Adrenal gland (tissue), 19 donors: ENCODE measurements at places on chromosomes 4 and X.

- no peaks in the 10 kb centered on the region for H3K36me3 ChIP-seq
- no peak overlapping the region for H3K27ac ChIP-seq
- no peaks in the 10 kb centered on the region for H3K27me3 ChIP-seq
- no peak overlapping the region for H3K4me3 ChIP-seq
- H3K4me1 ChIP-seq = no peaks in the 10 kb centered on the region
These were observed 14.2 kb upstream of the MID1 start for GRCh38 chrX:10634392-10635161.

GRCh38 chr4:146814750-146815149, 130.9 kb downstream of the TTC29 start:
- no peak for DNase-seq
- H3K36me3 ChIP-seq = no peaks in the 10 kb centered on the region
- H3K4me3 ChIP-seq = no peak overlapping the region
- no peaks in the 10 kb centered on the region for H3K27me3 ChIP-seq
- no peaks in the 10 kb centered on the region for H3K4me1 ChIP-seq

- H3K27me3 ChIP-seq = no peaks in the 10 kb centered on the region
- no peaks in the 10 kb centered on the region for H3K4me1 ChIP-seq
- DNase-seq = no peak
- no peak overlapping the region for H3K4me3 ChIP-seq
These were observed 850.6 kb downstream of the CENPC start for GRCh38 chr4:66694739-66695138.

GRCh38 chr4:151771664-151772063, 10.9 kb upstream of the GATB start:
- no peaks in the 10 kb centered on the region for H3K36me3 ChIP-seq
- no peaks in the 10 kb centered on the region for H3K4me1 ChIP-seq

GRCh38 chr4:36241771-36242170, 2.5 kb downstream of the ARAP2 start:
- H3K36me3 ChIP-seq = no peaks in the 10 kb centered on the region
- H3K4me1 ChIP-seq = no peaks in the 10 kb centered on the region
- peak overlapping the region; percentile 74 for H3K4me3 ChIP-seq
- no peak overlapping the region for H3K27ac ChIP-seq
- no peak for DNase-seq

GRCh38 chrX:78886550-78886949, 58.6 kb upstream of the P2RY10 start:
- no peaks in the 10 kb centered on the region for H3K4me1 ChIP-seq
- no peak overlapping the region for H3K4me3 ChIP-seq
- no peak for DNase-seq
- no peaks in the 10 kb centered on the region for H3K36me3 ChIP-seq
- no peak overlapping the region for H3K27ac ChIP-seq

- no peaks in the 10 kb centered on the region for H3K27me3 ChIP-seq
- no peak overlapping the region for H3K27ac ChIP-seq
- H3K36me3 ChIP-seq = no peaks in the 10 kb centered on the region
- no peaks in the 10 kb centered on the region for H3K4me1 ChIP-seq
- DNase-seq = no peak
These were observed 316.8 kb downstream of the HS3ST1 start for GRCh38 chr4:11111876-11112275.

- peaks cover 4% of the 10 kb centered on the region for H3K4me1 ChIP-seq
- H3K36me3 ChIP-seq = no peaks in the 10 kb centered on the region
- peak overlapping the region; percentile 40 for H3K4me3 ChIP-seq
- H3K27ac ChIP-seq = peak overlapping the region; percentile 95
These were observed 772 bp downstream of the EOLA1 start for GRCh38 chrX:149541521-149542047.

GRCh38 chrX:17550011-17550410, 175.0 kb downstream of the NHS start:
- no peaks in the 10 kb centered on the region for H3K36me3 ChIP-seq
- H3K27ac ChIP-seq = no peak overlapping the region
- no peak for DNase-seq
- H3K27me3 ChIP-seq = no peaks in the 10 kb centered on the region
- H3K4me3 ChIP-seq = no peak overlapping the region

DNA sequence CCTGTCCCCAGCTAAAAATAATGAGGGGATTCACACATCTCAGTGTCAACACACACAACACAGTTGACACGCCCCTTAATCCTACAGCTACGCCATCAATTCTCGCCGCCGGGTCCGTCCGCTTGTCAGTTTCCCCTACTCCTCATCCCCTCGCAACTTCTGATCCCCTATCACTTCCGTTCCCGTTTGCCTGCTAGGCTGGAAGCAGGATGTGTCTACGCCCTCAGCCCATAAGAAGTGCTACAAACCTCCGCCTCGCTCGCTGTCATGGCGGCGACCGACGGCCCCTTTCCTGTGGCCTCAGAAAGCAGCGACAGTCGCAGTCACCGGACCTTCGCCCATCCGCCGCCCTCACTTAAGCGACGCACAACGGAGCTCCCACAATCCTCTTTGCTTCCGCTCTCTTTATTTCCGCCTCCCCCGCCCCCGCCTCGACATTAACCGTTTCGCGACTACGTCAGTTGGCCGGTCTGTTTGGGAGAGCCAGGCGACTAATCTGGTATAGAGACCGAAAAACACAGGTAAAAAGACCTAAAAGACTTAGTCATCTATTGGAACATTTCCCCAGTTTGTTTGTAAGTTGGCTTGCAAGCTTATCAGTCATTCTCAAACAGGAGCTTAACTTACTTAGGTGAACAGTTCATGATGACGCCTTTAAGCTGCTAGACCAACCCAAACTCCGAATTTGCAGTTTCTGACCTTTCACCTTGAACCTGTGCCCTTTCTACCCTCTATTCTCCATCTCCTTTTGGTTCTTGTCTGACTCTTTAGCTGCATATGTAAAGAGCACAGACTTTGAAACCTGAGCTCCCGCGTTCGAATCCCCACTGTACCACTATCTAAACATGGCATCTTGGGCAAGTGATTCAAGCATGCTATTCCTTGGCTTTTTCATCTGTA, at the start of gene SLC25A53:
SLC25A53 (minus strand) TSS at position 380 of the 900 bp plus-strand sequence. CDS start 51,752 bp downstream, outside the sequence.
- no peaks in the 10 kb centered on the region for H3K36me3 ChIP-seq
- peak within 1 kb of the TSS; percentile 92 for H3K27ac ChIP-seq
- peak within 1 kb of the TSS; percentile 68 for H3K4me3 ChIP-seq
- peak; percentile 78 for DNase-seq
- no peaks in the 10 kb centered on the region for H3K27me3 ChIP-seq

GRCh38 chr4:155966171-155966570, 12.5 kb upstream of the CTSO start:
- no peak for DNase-seq
- no peak overlapping the region for H3K4me3 ChIP-seq
- no peaks in the 10 kb centered on the region for H3K4me1 ChIP-seq
- H3K27me3 ChIP-seq = peaks cover 4% of the 10 kb centered on the region

- H3K27ac ChIP-seq = no peak overlapping the region
- peak; percentile 9 for DNase-seq
- H3K36me3 ChIP-seq = peaks cover 24% of the 10 kb centered on the region
- H3K4me1 ChIP-seq = peaks cover 3% of the 10 kb centered on the region
- H3K4me3 ChIP-seq = no peak overlapping the region
These were observed 17.6 kb downstream of the GAK start for GRCh38 chr4:914531-914930.

DNA sequence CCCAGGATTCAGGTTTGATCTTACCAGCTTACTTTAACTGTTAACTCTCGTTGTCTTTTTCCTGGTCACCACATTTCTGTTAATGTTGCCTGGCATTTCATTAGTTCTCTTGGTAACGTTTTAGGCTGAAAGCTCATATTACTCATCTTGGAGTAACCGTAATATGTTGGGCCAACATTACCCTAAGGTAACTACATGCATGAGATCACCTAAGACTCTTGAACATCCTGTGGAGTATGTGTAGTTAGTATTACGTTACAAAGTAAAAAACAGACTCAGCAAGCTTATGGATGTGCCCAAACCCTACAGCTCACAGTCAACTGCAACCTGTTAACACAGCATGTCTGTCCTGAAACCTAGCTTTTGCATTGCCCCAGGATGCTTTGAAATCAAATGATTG, 203.3 kb upstream of the HS3ST1 start:
- H3K27ac ChIP-seq = no peak overlapping the region
- no peak for DNase-seq
- no peaks in the 10 kb centered on the region for H3K36me3 ChIP-seq
- H3K4me1 ChIP-seq = no peaks in the 10 kb centered on the region
- no peaks in the 10 kb centered on the region for H3K27me3 ChIP-seq

- DNase-seq = peak; percentile 79
- no peak overlapping the region for H3K27ac ChIP-seq
- no peaks in the 10 kb centered on the region for H3K27me3 ChIP-seq
- no peak overlapping the region for H3K4me3 ChIP-seq
These were observed 27.5 kb downstream of the CCDC149 start for GRCh38 chr4:24885342-24885741.

- H3K27ac ChIP-seq = no peak overlapping the region
- no peaks in the 10 kb centered on the region for H3K27me3 ChIP-seq
- no peak overlapping the region for H3K4me3 ChIP-seq
- no peaks in the 10 kb centered on the region for H3K36me3 ChIP-seq
- no peaks in the 10 kb centered on the region for H3K4me1 ChIP-seq
- no peak for DNase-seq
These were observed 14.2 kb downstream of the C4orf33 start for GRCh38 chr4:129109965-129110824.

GRCh38 chr4:76736414-76736813, 161.5 kb downstream of the SOWAHB start:
- DNase-seq = no peak
- no peaks in the 10 kb centered on the region for H3K36me3 ChIP-seq
- peaks cover 3% of the 10 kb centered on the region for H3K4me1 ChIP-seq
- H3K4me3 ChIP-seq = no peak overlapping the region
- no peak overlapping the region for H3K27ac ChIP-seq
- H3K27me3 ChIP-seq = no peaks in the 10 kb centered on the region

GRCh38 chr4:2800691-2801596, 8.1 kb downstream of the SH3BP2 start:
- H3K4me3 ChIP-seq = no peak overlapping the region
- H3K27me3 ChIP-seq = no peaks in the 10 kb centered on the region
- DNase-seq = peak; percentile 86
- peaks cover 30% of the 10 kb centered on the region for H3K4me1 ChIP-seq
- peak overlapping the region; percentile 86 for H3K27ac ChIP-seq

- H3K4me1 ChIP-seq = no peaks in the 10 kb centered on the region
- no peak for DNase-seq
- H3K27ac ChIP-seq = no peak overlapping the region
- no peak overlapping the region for H3K4me3 ChIP-seq
- no peaks in the 10 kb centered on the region for H3K36me3 ChIP-seq
These were observed 16.7 kb upstream of the RBM41 start for GRCh38 chrX:107135049-107135964.

- no peak for DNase-seq
- H3K4me3 ChIP-seq = no peak overlapping the region
- H3K4me1 ChIP-seq = no peaks in the 10 kb centered on the region
- no peaks in the 10 kb centered on the region for H3K36me3 ChIP-seq
These were observed 2.7 kb upstream of the NKX3-2 start for GRCh38 chr4:13546941-13547484.

GRCh38 chrX:137550665-137551261, 15.2 kb upstream of the ZIC3 start:
- H3K4me3 ChIP-seq = no peak overlapping the region
- no peak overlapping the region for H3K27ac ChIP-seq
- H3K36me3 ChIP-seq = no peaks in the 10 kb centered on the region
- DNase-seq = no peak
- no peaks in the 10 kb centered on the region for H3K4me1 ChIP-seq

DNA sequence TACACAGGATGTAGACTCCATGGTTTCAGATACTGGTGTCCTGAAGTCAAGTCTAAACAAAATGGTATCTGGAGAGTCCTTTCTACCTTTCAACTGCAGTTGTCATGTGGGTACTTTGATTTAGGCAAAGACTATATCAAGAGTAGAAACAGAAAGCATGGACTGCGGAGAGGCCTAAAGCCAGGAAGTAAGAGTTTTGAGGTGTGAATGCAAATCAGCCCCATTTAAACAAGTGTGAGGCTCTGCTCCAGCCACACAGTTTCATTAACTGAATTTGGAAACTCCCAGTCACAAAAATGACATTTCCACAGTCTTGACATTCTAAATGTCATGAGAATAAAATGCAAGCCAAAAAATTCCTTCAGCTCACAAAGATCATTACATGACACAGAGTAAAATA, 87.2 kb upstream of the MCF2 start:
- no peaks in the 10 kb centered on the region for H3K27me3 ChIP-seq
- no peaks in the 10 kb centered on the region for H3K4me1 ChIP-seq
- no peaks in the 10 kb centered on the region for H3K36me3 ChIP-seq
- DNase-seq = no peak
- no peak overlapping the region for H3K4me3 ChIP-seq

- H3K27me3 ChIP-seq = no peaks in the 10 kb centered on the region
- H3K4me3 ChIP-seq = no peak overlapping the region
- H3K27ac ChIP-seq = no peak overlapping the region
- H3K36me3 ChIP-seq = no peaks in the 10 kb centered on the region
These were observed 287.0 kb upstream of the RASGEF1B start for GRCh38 chr4:81758574-81759264.

- H3K27me3 ChIP-seq = no peaks in the 10 kb centered on the region
- H3K4me1 ChIP-seq = no peaks in the 10 kb centered on the region
- no peaks in the 10 kb centered on the region for H3K36me3 ChIP-seq
- no peak overlapping the region for H3K27ac ChIP-seq
These were observed 7.3 kb downstream of the HAUS7 start for GRCh38 chrX:153463031-153463430.

DNA sequence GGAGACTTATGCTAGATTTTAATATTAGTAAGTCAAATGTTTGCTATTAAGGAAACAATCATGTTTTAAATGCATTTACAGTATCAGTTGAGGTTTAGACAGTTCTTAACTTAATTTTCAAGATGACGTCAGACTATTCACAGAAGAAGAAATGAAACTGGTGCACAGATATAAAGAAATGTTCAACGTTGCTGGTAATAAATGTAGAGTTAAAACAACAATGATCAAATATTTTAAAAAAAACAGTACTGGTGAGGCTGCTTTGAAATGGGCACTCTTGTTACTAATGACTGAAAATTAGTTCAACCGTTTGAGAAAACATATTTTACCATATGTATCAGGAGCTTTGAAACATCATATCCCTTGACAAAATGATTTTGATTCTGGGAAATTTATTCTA, 44.2 kb downstream of the ABHD18 start:
- H3K4me3 ChIP-seq = no peak overlapping the region
- H3K36me3 ChIP-seq = no peaks in the 10 kb centered on the region
- H3K4me1 ChIP-seq = no peaks in the 10 kb centered on the region
- DNase-seq = no peak

DNA sequence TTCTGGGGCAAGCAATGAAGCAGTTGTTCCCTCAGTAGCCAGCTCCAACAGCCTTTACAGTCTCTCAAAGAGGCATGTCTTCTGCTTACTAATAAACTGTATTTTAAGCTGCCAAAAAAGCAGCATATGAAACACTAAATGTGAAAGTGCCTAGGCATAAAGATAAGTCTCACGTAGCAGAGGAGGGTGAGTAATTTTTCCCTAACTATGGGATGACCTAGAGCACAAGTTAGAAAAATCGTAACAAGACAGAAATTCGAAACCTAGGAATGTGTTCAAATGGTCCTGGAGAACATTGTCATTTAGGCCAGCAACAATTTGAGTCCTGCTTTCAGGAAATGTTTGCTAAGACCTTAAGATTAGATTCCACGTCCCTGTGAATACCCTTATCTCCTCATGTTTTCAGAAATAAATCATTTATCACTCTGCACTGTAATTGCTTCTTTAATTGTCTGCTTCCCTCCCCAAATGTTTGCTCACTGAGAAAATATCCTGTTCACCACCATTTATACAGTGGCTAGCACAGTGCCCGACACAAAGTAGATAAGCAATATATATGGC, 222.2 kb downstream of the KCNIP4 start:
- no peaks in the 10 kb centered on the region for H3K27me3 ChIP-seq
- H3K27ac ChIP-seq = no peak overlapping the region
- H3K4me1 ChIP-seq = no peaks in the 10 kb centered on the region
- no peak for DNase-seq
- no peak overlapping the region for H3K4me3 ChIP-seq
